ENCODE measurements at places on chromosomes 2 and 18.
A peak's percentile ranks its signal among the peaks of the same experiment; 100 is the strongest.

GRCh38 chr2:60843006-60843405 lies 38.4 kb upstream of the REL start:
- no peak for DNase-seq

DNA sequence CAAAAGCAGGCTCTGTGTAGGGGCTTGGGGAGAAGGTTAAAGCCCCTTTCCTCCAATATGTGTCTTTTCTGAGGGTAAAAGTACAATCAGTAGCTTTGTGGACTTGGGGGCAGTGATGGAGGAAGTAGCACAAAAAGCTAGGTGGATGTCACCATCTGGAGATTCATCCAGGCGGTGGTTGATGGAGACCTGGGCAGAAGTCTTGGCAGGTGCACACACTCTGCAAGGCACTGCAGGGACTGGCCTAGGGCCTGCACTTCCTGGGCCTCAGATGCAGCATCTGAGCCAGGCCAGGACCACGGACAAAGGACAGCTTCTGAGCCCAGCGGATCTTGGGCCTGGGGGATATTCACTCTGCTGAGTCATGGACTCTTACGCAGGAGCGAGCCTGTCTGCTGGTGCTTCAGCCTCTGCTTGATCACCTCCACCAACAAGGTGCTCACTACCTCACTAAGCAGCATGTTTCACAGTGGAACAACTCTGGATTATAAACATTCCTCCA lies 391.1 kb downstream of the TNS1 start:
- DNase-seq = peak; percentile 70

- no peak for DNase-seq
Observed at GRCh38 chr2:183803596-183803995, 679.4 kb downstream of the NUP35 start.

- DNase-seq = peak; percentile 90
Observed at GRCh38 chr18:44229693-44230108, 451.0 kb upstream of the SETBP1 start.

DNA sequence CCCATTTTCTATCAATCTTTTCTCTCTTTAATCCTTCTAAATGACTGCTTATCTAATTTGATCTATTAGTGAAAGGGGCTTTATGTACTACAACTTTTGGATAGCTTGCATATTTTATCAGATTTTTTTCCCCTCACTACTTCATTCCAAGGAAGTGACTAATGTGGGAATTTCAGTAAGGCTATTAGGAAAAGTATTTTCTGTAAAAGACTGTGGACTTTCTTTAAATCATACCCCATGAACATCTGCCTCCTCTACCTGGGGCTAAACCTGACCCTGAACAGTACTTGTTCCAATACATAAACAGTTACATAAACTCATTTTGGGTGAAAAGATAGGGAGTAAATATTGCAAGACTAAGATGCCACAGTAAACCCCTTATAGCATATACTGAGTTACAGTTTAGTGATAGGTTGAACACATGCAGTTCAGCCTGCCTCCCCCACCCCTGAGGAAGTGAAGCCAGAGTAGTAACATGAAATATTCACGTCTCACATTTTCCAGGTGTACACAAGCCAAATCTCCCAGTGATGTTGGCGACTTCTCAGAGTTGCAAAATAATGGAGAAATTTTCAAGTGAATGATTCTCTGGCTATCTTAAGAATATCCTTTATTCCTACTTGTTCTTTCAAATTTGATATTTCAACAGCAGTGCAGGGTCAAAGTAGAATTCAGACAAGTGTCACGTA lies 590.9 kb upstream of the ZEB2 start:
- no peak for DNase-seq

DNA sequence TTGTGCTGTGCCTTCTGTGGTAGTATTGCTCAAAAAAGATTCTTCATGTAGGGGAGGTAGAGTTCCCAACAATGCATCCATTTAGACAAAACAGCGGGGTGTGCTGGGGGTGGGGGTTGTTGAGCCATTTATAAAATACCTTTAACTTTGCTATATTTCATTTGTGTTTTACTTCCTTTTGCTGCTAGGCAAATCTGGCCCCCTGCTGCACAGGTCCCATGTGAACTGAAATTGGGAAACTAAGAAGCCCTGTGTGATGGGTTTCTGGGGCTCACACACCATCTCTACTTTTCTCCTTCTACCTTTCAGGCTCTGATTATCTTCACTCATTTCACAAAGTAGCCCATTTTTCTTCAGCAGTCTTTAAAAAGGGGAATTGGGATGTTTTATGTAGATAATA lies 52.7 kb upstream of the ITGA4 start:
- DNase-seq = no peak

- DNase-seq = no peak
Observed at GRCh38 chr2:3613524-3613905, 18.6 kb downstream of the COLEC11 start.

DNA sequence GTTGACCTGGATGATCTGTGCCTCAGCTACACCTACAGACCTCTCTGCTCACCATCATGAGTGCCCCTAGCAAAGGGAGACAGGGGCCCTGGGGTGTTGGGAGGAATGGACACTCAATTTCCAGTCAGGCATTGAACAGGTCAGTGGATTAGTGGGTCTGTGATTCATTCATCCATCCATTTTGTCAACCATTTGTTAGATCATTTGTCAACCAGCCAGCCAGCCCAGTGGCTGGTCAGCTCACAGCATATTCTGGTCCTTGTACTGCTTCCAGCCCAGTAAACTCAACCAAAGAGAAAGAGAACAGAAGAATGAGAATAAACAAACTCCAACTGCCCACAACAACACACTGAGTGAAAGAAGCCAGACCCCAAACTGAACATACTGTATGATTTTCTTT lies 4.6 kb upstream of the KLF11 start:
- no peak for DNase-seq

DNA sequence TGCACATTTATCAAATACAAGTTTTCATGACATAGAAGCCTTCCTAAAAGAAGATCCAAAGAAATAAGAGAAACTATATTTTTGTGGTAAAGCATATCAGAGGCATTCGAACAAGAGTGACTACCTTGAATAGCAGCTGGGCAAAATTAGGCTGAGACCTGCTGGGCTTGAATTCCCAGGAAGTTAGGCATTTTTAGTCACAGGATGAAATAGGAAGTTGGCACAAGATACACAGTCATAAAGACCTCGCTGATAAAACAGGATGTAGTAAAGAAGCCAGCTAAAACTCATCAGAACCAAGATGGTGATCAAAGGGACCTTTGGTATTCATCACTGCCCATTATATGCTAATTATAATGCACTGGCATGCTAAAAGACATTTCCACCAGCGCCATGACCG lies 1302.3 kb upstream of the NRXN1 start:
- DNase-seq = no peak

DNA sequence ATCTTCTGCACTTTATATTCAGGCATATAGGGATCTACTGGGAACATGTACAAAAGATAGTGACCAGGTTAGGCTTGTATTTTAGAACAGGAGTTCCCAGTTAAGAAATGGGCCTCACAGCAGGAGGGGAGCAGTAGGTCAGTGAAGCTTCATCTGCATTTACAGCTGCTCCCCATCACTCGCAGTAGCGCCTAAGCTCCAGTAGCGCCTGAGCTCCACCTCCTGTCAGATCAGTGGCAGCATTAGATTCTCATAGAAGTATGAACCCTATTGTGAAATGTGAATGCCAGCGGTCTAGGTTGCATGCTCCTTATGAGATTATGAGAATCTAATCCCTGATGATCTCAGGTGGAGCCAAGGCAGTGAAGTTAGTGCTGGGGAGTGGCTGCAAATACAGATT lies 224.4 kb upstream of the CYRIA start:
- DNase-seq = no peak

DNA sequence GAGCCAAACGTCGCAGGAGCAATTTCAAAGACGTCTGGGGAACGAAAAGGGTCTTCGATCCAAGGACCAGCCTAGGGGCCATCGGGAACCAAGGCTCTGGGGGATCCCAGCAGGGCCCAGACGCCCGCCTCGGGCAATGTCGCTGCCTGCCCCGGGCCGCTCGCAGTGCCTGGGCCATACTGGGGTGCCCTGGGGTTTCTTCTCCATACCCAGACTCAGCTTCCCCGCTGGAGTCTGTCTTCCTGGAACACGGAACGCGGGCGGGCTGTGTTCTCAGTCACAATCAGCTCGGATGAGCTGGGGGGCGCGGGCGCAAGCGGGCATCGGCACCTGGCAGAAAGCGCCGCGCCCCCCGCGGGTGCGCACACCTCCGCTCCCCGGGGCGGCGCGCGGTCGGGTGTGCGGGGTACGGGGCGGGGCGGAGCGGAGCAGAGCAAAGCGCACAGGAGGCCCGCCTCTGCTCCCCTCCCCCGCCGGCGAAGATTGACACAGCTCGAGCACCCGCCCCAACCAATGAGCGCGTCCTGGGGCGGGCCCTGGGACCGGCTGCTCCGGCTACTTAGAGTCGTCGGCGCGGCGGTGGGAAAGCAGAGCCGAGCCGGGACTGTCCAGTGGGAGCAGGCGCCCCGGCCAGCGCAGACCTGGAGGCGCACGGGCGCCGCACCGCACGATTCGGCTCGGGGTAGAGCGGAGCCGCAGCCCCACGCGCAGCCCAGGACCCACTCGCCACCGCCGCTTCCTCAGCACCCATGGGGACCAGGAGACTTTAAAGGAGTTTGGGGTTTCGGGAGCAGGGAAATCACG lies at the start of gene LRATD1:
Gene LRATD1 (plus strand): TSS at position 585 of the 804 bp plus-strand sequence. CDS start 1,263 bp downstream, outside the sequence.
- peak; percentile 23 for DNase-seq

DNA sequence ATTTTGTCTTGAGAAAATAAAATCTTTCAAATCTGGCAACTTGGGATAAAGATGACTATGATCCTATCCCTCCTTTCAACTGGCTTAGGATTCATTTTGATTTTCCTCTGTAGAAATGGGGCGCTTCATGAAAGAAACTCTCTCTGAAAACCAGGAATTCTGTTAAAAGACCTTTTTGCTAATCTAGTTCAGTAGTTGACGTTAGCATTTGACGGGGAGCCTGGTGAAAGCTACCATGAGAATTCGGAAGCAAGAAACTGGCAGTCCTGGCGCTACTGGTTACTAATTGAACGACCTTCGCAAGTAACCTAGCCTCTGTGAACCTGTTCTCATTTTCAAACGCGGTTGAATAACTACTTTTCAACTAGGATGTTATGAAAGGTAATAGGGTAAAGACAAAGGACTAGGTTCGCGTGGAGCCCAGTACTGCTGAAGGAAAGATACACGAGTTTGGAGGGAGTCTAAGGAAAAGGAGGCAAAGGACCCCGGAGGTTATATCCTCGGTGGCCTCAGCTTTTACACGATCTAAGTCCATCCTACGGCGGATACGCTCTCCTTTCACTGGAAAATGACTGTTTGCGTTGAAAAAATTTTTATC lies 604 bp upstream of the STK11IP start:
- no peak for DNase-seq

Data from G401 (cell line).